ENCODE measurements at places on chromosomes 6 and 20.

- no peak for DNase-seq
Measured at GRCh38 chr6:168737481-168737880, 296.5 kb downstream of the SMOC2 start.

GRCh38 chr6:48961781-48962415 lies 501.2 kb downstream of the MMUT start:
- no peak for DNase-seq

DNA sequence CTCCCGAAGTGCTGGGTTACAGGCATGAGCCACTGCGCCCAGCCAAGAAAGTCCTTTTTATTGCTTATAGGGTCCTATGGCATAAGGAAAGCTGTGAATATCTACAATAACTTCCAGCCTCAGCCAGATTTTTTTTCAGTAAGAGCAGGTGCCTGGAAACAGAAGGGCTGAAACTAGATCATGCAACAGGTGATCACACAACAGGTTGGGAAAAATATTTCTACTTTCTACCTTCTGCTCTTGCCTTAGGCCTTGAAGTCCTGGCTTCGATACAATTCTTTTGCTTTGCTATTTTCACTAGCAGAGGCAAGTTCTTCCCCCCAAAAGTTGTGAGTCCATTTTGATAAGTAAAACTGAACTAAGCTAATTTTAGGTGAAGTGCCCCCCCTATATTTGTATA lies 9.7 kb upstream of the FBXO30 start:
- no peak for DNase-seq

GRCh38 chr6:36729161-36729524 lies 31.5 kb downstream of the RAB44 start:
- DNase-seq, result no peak

DNA sequence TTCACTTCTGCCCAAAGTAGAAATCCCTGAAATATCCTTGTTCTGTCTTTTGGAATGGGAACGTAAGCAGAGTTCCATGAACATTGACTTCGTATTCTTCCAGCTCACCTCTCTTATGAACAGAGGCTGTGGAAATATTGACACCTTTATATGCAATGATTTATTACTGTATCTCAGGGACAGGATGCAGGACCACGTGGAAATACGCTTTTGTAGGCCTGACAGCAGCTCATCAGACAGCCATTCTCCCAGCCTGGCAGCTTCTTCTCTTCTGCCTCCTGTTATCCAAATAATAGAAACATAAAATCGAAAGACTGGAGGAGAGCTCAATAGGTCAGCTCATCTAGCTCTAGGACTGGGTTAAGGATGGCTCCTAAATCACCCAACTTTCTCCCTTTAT lies 106.2 kb upstream of the DTNBP1 start:
- no peak for DNase-seq

DNA sequence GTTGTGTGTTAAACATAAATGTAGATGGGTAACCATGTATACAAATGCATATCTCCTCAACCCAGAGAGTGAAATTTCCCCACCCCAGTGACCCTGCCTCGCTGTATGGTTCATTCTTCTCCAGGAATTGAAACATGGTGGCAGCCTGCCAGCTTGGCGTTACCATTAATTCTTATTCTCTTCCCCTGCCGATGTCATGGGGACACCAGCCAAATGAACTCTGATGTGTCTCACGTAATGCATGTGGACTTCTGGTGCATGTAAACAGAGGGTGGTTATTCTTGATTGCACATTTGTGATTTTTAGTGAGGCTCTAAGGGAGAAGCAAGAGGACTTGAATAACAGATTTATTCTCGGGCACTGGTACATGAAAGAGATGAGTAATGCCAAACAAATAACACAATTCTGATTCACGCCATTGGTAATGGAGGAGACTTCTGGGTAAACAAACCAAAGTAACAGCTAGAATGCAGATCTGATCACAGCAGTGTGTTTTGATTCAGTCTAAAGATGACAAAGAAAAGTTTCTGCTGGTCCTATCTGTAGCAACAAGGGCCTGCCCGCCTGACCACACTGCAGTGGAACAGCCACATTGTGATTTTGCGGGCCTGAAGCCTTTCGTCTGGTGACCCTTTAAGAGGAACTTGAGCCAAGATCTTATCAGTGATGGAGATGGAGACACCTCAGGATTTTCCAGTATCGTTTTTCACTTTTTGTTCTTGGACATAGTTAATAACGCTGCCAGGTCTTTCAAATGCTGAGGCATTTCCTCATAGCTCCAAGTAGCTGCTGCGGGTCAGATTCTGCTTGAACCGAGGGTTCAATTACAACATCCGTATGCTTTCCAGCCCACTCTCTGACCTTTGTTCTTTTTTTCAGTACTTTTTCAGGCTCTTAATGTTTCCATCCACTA lies 171.8 kb upstream of the AKAP12 start:
- no peak for DNase-seq

- no peak for DNase-seq
Measured at GRCh38 chr20:19835533-19836222, 77.6 kb downstream of the RIN2 start.

- no peak for DNase-seq
Measured at GRCh38 chr20:36646678-36647077, 682 bp upstream of the SLA2 start.

GRCh38 chr20:50872560-50873425 lies 58.4 kb downstream of the ADNP start:
- no peak for DNase-seq

DNA sequence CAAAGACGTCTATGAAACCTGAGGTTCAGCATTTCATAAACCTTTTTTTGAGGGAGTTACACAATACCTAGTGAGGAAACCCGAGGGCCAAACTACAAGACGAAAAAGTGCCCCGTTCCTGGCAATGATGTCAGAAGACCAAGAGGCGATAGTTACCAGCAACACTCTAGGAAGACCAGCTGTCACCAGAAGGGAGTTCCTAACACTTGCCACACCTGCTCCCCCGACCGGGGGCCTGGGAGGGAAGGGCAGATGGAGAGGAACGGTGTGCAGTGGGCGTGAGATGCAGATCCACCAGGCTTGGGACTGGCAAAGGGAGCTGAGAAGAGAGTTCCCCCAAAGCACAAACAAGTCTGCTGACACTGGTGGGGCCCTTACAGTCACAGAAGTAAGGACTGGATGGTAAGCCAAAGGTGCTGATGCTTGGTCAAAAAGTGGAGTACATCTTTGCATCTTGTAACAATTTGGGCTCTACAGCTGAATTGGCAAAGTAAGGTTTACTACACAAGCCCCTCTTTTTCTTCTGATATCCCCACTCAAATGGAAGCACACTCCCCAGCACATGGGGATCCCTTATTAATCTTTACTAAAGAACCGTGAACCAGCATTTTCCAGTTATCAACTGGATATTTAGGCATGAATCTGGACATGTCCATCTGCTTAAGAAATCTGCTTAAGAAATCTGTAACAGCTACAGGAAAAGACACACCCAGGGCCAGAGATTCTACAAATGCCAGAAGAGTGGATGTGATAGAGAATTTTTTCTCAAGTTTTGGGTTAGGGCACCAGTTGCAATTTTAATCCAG lies 38.5 kb downstream of the PANK2 start:
- DNase-seq, result no peak
